ENCODE measurements at places on chromosomes 1 and 21.

DNA sequence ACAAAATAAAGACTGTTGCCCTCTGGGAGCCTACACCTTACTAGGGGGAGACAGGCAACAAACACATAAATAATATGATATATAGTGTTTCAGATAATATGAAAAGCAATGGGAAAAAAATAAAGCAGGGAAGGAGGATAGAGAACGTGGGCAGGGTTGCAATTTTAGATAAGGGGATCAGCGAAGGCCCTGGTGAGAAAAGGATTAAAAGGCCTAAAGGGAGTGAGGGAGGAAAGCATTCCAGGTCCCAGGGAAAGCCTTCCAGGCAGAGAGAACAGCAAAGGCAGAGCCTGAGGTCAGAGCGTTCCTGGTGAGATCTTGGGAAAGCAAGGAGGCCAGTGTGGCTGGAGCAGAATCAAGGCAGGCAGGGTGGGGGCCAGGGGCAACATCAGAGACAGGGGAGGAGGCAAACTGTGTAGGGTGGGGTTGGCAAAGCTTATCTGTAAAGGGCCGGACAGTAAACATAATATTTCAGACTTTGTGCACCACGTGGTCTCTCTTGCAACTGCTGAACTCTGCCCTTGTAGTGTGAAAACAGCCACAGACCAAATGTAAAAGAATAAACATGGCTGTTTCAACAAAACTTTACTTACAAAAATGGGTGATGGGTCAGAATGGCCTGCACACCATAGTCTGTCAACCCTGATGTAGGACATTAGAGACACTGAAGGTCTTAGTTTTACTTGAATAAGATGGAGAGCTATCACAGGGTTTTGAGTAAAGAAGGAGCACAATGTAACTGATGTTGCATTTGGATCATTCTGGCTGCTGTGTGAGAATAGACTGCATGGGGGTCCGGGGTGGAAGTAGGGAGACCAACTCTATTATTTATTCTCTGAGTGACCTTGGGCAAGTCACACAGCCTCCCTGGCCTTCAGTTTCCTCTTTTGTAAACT is 13.3 kb upstream of the CPT2 start:
- no peak for DNase-seq

DNA sequence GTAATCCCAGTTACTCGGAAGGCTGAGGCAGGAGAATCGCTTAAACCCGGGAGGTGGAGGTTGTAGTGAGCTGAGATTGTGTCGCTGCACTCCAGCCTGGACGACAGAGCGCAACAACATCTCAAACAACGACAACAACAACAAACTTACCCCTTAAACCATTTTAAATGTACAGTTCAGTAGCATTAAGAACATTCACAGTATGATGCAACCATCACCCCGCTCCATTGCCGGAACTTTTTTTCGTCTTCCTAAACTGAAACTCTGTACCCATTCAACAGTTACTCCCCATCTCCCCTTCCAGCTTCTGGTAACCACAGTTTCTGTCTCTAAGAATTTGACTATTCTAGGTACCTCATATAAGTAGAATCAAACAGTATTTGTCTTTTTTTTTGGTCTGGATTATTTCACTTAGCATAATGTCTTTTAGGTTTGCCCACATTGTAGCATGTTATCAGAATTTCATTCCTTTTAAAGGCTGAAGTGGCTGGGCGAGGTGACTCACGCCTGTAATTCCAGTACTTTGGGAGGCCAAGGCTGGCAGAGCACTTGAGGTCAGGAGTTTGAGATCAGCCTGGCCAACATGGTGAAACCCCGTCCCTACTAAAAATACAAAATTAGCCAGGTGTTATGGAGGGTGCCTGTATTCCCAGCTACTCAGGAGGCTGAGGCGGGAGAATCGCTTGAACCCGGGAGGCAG is 19.6 kb downstream of the CA6 start:
- DNase-seq, result no peak

GRCh38 chr1:149883598-149884247 is 15.6 kb upstream of the BOLA1 start:
- DNase-seq, result no peak

GRCh38 chr1:67814121-67814772 is 19.0 kb downstream of the GNG12 start:
- DNase-seq, result no peak

GRCh38 chr1:162868972-162869371 is 8.0 kb upstream of the CCDC190 start:
- DNase-seq, result no peak

DNA sequence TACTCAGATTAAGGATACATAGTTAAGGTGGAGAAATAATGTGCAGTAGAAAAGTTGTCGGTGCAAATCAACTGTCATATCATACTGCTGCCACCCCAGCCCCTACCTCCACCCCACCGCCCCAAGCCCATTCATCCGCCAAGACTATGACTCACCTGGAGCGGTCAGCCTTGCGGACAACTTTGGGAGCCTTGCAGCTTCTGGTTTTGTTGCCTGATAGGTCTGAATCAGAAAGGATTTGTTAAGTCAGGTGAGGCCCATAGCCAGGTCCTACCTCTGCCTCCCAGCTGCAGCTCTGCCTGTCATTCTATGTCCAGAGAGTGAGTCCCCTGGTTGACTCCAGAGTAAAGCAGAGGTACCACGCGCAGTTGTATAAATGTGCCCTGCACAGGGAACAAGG is 12.6 kb downstream of the C1orf162 start:
- no peak for DNase-seq

- no peak for DNase-seq
Measured at GRCh38 chr1:15762546-15762945, 4.0 kb downstream of the FBLIM1 start.

GRCh38 chr1:243413431-243414151 is 157.8 kb downstream of the SDCCAG8 start:
- no peak for DNase-seq

- no peak for DNase-seq
Measured at GRCh38 chr21:39484711-39485276, 33.0 kb downstream of the SH3BGR start.

GRCh38 chr1:222784371-222784770 is 30.5 kb upstream of the DISP1 start:
- DNase-seq, result no peak

DNA sequence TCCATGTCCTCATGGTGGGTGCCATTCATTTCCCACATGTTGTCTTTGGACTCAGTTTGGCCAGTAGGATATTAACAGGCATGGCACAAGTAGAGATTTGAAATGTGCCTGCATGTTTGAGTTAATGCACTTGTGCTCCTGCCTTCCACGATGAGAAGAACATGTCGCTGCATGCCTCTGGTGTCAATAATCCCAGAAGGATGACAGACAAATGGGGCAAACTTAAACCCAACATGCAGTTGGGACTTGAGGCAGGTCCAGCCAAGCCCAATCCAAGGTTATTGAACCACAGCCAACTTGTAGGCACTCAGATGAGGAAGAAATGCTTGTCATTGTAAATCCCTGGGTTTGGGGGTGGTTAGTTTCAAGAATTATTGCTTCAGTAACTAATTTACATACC is 174.6 kb downstream of the TRIM33 start:
- DNase-seq, result no peak

GRCh38 chr1:30900931-30901560 is 7.5 kb downstream of the SDC3 start:
- DNase-seq, result no peak

- no peak for DNase-seq
Measured at GRCh38 chr1:2267051-2267830, 39.1 kb downstream of the SKI start.

GRCh38 chr1:47809301-47810084 is 187.7 kb downstream of the TRABD2B start:
- DNase-seq, result no peak

DNA sequence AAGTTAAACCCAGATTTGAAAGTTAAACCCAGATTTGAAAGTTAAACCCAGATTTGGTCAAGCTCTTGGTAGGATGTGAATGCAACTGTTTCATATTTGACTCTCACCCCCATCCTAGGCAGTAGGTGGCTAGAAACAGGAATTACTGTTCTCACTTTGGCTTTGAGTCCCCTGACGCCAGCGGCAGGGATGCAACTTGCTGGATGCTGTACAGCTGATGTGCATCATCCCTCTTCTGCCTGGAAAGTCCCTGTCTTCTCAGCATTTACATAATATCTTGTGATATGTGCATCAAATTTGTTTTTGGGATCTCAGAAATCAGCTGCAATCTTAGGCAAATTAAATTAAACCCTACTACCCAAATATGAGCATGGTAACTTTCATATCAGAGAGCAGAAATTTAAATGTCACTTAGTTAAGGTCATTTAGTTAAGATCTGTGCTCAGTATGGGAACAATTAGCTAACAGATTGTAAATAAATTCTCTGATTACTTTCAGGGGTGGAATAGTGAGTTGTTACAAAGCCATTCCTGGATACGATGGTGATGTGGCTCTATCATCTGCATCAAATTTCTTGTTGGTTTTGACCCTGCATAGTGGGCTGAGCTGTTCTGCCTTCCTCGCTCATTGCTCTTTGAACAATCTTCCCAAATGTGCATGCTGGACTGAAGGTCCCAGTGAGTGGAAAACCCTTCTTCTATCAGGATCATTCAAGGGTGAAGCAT is 6.8 kb upstream of the HAO2 start:
- no peak for DNase-seq
